ENCODE measurements at places on chromosomes 6 and 20.
A peak's percentile ranks its signal among the peaks of the same experiment; 100 is the strongest.

DNA sequence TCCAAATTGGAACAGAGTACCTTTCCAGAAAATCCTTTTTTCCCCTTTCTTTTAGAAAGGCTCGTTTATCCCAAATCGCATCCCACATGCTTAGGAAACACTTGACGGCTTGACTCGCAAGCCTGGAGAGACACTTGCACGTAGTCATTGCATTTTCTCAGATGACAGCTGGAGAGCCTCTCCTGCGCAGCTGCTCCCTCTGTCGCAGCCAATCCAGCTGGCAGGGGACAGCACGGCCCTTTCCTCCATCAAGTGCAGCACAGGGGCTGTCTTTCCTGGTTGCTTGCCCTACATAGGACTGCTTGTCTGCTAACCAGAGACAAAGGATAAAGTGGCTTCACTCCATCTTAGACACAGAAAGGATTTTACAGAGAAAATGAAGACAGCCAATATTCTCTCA lies 77.6 kb upstream of the RGS17 start:
- DNase-seq = no peak

GRCh38 chr20:25500880-25501351 lies 84.4 kb downstream of the NINL start:
- no peak for DNase-seq

- no peak for DNase-seq
These were observed 26.4 kb upstream of the SLC9A8 start for GRCh38 chr20:49786196-49786595.

DNA sequence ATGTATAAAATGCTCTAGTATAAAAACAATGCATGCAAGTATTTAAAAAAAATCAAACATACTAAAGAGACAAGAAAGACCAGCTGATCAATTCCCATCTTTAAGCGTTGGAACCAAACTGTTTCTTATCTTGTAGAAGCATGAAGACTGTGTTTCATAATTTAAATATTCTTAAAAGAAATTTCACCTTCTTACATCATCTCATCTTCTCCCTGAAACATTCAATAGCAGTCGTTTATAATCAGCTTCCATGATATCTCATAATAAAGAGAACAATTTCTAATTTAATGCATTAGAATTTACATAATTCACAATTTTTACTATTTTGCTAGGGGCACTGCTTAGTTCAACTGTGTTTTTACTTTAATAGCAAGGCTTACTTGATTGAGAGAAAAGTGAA lies 468.1 kb upstream of the MARCKS start:
- DNase-seq = no peak

DNA sequence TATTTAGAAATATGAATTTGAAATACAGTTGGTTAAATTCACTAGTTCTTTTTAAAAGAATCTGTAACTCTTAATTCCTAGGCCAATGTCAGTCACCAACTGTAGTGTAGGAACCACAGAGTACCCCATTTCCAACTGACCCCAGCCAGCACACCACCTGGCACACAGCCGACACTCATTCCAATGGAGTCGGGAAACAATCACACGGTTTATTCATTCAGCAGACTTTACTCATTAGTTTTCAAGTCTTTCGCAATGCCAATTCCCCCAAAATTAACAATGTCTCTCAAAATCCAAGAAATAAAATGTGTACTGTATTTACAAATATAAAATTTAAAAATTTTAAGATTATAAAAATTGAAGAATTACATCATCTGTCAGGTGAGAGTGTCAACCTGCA lies 13.5 kb downstream of the ARG1 start:
- DNase-seq = no peak

DNA sequence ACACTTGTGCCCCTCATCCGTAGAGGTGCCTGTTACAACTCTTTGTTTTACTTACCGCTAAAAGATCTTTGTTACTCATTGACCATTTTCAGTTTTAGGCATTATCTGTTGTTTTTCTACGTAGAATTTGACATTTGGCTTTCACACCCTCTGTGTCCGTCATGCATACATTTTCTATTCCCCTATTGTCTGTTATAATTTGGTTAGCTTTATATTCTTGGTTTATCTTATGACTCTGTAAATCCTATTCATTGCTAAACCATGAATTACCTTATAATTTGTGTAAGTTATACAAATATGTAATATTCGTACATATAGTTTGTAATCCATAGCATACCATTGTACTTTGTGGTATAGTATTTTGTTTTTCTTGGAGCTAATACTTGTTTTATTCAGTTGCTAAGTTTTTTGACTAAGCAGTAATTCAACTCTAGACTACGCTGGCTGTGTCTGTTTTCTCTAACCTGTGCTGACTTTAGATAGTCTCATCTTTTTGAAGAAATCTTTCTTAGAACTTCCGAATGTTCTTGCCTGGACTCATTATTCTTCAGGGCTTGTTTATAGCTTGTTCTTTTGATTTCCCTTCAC lies 21.8 kb downstream of the CDC5L start:
- DNase-seq = no peak

- DNase-seq = peak; percentile 63
These were observed 98.4 kb downstream of the PSMB1 start for GRCh38 chr6:170454512-170455285.

- DNase-seq = no peak
These were observed 107.7 kb upstream of the ATXN1 start for GRCh38 chr6:16868968-16869367.

Measured in upper lobe of right lung (tissue), 1 donor.